Hindlimb muscle (tissue), 1 donor: ENCODE measurements at places on chromosomes 12 and 14. TPM values are rescaled to one million over a fixed set of nuclear protein-coding genes. Genes with fewer than 3 reads are reported as not detected.
A peak's percentile ranks its signal among the peaks of the same experiment; 100 is the strongest.

A2M gene
- polyA plus RNA-seq: 362 TPM

- peak; percentile 65 for DNase-seq
Observed at GRCh38 chr12:59403259-59403932, 192.4 kb upstream of the SLC16A7 start.

- DNase-seq: no peak
Observed at GRCh38 chr12:67911789-67912188, 77.5 kb upstream of the IFNG-AS1 start.

DNA sequence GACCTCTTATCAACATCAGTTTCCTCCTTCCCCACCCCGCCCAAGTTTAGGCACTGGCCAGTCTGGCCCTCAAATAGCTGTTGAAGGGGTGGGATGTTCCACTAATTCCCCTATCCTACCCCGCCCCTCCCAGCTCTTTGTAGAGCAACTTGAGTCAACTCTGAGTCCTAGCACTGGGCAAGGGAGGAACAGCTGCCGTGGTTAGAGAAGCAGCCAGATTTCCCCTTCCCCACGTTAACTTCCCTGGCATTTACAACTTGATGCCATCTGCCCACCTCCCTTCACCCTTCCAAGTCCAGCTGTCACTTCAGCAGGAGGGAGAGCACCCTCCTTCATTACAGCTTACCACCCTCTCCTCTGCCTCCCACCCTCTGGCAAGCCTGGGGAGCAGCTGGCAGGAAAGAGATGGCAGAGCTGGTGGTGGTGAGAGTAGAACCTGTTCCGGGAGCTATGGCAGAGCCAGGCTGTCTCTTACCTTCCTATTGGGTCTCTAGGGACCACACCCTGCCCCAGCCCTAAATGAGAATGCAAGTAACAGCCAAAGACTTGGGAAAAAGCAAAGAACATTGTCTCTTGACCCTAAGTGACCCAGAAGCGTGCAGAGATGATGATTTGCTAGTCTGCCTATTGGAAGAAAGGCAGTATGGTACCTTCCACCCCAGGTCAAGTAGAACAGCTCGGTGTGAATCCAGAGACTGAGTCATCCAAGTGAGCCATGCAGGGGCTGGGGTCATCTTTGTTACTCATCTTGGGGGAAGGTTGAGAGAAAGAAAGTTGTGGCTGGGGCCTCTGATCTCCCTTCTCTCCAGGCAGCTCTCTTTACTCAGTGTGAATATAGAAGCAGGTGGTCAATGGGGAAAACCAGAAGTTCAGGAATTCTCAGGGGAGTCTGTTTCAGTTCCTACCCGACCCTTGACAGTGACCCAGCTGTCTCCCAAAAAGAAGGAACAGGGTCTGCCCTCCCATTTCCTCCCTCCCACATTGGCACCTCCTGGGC, 1.5 kb downstream of the BLOC1S1 start:
- DNase-seq: no peak

MIP gene
- polyA plus RNA-seq: not detected

- peak; percentile 4 for DNase-seq
Observed at GRCh38 chr14:74324931-74325361, 22.2 kb upstream of the ABCD4 start.

GRCh38 chr12:117821480-117822175, 147.2 kb downstream of the KSR2 start:
- DNase-seq: no peak

- DNase-seq: no peak
Observed at GRCh38 chr14:95346820-95347219, 27.1 kb upstream of the CLMN start.

DNA sequence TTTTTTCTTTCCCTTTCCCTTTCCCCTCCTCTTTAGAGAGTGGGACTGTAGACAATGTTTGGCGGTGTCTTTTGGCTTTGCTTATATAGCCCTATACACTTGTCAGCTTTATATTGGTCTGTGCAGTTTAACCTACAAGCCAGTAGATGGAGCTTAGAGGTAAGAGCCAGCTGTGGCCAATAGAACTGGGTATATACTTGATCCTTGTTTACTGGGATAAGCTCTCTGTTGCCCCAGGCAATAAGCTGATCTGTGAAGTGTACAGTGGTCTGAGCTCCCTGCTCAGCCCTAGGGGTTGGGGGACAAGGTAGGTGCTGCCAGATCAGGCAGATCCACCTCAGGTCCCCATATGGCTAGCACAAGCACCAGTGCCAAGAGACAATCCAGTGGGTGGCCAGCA, 434.1 kb downstream of the NOVA1 start:
- no peak for DNase-seq

PPFIA2 gene
- polyA plus RNA-seq: 1.3 TPM

ANKRD52 gene
- 18.9 TPM for polyA plus RNA-seq

- no peak for DNase-seq
Observed at GRCh38 chr12:30988646-30989286, 62.2 kb downstream of the TSPAN11 start.

- DNase-seq: no peak
Observed at GRCh38 chr12:74489543-74489942, 48.1 kb upstream of the ATXN7L3B start.

- no peak for DNase-seq
Observed at GRCh38 chr12:1924996-1925683, 6.7 kb upstream of the CACNA2D4 start.

DNA sequence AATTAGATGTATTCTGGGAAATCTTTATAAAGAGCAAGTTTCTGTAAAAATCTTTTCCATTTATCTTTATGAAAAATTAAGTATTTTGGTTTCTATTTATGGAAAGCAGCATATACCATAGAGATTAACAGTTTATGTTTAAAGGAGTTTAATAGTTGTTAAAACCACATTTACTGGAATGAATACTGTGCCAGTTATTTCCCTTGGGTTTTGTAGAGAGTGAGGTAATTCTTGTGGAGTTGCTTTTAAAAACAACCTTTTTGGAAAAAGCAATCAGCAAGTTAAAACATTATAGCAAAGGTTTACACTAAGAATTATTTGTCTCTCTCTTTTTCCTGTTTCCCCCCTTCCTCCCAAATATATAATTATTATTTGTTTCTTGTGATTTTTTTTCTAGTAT, 34.9 kb downstream of the AEBP2 start:
- no peak for DNase-seq

DNA sequence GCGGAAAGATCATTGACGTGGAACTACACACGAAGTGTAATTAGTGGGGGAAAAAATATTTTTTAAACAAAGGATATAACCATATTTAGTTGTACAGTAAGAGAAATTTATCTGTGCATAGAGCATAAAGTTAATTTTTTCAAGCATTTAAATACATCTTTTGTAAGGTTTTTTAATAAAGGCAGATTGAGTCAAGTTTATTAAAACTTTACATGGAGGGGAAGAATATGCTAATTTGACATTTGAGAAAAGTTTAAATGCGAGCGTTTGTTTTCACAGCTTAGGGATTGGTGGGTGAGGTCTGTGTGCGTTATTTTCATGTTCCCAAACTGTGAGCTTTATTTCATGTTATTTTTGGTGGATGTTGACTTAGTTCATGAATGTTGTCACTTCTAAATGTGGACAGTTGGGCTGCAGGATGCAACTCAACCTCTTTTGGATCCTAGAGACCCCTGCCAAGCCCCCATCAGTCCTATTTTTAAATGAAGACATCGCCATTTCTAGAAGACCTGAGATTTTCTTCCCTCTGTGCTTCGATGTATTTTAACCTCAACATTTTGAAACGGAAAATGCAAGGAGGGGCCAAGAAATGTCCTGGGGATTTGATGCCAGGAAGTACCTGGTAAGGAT, 32.3 kb downstream of the BRI3BP start:
- no peak for DNase-seq

DNA sequence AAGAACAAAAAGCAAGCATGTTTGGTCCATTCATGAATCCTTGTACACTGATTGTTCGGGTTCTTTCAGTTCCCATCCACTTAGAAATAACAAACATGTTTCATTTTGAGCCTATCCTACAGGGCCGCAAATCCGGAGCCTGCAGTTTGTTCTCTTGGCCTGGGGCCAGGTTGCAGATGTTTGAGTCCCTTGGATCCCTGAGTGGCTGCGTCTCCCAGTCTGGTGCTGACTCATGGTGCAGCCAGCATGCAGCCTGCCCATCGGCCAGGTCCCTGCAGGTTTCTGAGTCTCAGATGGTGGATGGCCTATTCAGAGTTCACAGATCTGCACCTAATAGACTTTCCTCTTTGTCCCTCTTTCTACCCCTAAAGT, 1.9 kb upstream of the DYNC1H1 start:
- peak; percentile 49 for DNase-seq

- DNase-seq: no peak
Observed at GRCh38 chr12:99948370-99948769, 36.4 kb downstream of the ANKS1B start.

DNA sequence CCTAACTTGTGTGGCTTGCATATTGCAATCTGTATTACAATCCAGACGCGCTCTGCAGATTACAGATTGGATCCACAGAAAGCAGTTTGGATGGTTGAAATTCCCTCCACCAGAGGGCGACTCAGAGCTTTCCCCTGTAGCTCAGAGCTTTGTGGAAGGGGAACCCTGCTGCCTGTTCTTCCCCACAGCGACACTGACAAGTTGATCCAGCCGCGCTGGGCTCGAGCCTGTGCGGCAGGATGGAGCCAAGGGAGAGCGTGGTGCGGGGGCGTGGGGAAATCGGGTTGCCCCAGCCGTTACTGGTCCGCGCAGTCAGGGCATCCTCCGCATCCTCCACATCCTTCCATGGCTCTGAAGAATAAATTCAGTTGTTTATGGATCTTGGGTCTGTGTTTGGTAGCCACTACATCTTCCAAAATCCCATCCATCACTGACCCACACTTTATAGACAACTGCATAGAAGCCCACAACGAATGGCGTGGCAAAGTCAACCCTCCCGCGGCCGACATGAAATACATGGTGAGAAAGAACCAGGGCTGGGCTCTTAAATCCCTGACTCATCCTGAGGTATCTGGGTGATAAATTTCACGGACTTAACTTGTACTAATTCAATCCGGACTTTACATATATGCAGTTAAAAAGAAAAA, at the start of gene GLIPR1L1:
TSS of gene GLIPR1L1 (plus strand) at position 287 of the 647 bp plus-strand sequence. CDS start at position 346, 59 bp downstream.
- peak; percentile 84 for DNase-seq

EPYC gene
- not detected for polyA plus RNA-seq

- DNase-seq: no peak
Observed at GRCh38 chr14:104567141-104567956, 12.2 kb upstream of the C14orf180 start.

DNA sequence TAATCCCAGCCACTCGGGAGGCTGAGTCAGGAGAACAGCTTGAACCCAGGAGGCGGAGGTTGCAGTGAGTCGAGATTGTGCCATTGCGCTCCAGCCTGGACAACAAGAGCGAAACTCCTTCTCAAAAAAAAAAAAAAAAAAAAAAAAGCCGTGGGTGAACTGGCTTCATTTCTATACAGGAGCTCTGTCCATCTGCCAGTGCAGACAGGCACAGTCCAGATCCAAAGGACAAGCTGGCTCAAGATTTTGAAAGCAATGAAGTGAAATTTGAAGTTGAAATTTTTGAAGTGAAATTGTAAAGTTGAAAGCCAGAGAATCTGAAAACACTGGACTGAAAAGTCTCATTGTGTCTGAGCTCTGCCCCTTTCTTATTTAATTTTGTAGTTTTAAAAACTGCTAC, 134.7 kb downstream of the CALM1 start:
- DNase-seq: no peak

DNA sequence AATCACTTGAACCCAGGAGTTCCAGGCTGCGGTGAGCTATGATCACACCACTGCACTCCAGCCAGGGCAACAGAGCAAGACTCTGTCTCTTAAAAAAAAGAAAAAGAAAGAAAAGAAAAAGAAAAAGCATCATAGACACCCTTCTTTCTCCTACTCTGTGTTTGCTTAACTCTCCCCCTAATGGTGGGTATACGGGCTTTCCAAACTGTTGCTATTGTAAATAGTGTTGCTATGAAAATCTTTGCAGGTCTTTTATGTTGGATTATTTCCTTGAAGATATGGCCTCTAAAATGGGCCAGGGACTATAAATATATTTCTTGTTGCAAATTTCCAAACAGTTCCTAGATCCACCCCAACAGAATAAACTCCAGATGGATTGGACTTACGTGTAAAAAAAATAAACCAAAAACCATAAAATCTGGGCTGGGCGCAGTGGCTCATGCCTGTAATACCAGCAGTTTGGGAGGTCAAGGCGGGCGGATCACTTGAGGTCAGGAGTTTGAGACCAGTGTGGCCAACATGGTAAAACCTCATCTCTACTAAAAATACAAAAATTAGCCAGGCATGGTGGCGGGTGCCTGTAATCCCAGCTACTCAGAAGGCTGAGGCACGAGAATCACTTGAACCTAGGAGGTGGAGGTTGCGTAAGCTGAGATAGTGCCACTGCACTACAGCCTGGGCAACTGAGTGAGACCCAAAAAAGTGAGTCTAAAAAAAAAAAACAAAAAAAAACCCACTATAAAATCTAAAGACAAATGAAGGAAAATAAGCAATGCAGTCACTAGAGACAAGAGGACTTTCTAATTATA, 25.9 kb downstream of the NFKBIA start:
- no peak for DNase-seq

KCNA5 gene
- 2.5 TPM for polyA plus RNA-seq

- DNase-seq: no peak
Observed at GRCh38 chr12:107310621-107311020, 217.3 kb upstream of the CRY1 start.

HPD gene
- not detected for polyA plus RNA-seq
